Body of pancreas (tissue), 4 donors: ENCODE measurements at places on chromosomes 7 and 10. TPM values are rescaled to one million over a fixed set of nuclear protein-coding genes. Genes with fewer than 3 reads are reported as not detected.

The C7orf57 gene
- total RNA-seq: not detected

The HACD1 gene
- 1.0 TPM for total RNA-seq

- no peaks in the 10 kb centered on the region for H3K36me3 ChIP-seq
- H3K4me1 ChIP-seq: peaks cover 50% of the 10 kb centered on the region
- no peak overlapping the region for H3K4me3 ChIP-seq
- no peak overlapping the region for H3K27ac ChIP-seq
These were observed 7.8 kb downstream of the SHH start for GRCh38 chr7:155804431-155804831.

DNA sequence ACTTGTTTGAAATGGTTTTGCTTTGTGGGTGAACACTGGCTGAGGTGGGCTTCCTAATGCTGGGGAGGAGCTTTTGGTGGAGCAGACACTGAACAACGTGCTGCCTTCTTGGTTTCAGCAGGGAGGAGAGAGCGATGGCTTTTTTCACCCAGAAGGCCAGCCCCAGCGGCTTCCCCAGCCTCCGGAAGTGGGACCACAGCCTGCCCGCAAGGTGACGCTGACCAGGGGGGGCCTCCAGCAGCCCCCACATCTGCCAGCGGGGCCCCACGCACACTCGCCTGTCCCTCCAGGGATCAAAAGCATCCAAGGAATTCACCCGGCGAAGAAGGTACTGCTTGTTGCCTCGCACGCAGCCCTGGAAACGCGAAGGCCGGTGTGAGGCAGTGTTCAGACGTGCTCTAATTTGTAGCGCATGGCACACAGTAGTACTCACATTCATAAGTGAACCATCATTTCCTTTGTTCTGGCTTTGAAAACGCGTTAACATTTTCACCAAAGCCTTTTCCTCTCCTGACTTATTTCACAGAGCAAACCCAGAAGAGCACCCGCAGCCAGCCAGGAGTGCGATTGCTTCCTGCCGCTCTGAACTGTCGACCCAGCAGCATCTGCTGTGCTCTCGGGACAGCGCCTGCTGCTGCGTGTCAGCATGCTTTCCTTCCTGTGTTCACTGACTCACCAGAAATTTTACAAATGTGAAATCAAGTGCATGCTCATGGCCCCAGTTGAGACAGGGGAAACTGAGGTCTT lies 48.4 kb downstream of the SHH start:
- H3K36me3 ChIP-seq: peaks cover 15% of the 10 kb centered on the region
- H3K27ac ChIP-seq: no peak overlapping the region
- no peaks in the 10 kb centered on the region for H3K4me1 ChIP-seq
- H3K4me3 ChIP-seq: no peak overlapping the region
- no peaks in the 10 kb centered on the region for H3K27me3 ChIP-seq

The PON1 gene
- total RNA-seq: 0.78 TPM

The EBLN1 gene
- total RNA-seq: not detected
